ENCODE measurements at places on chromosomes 11 and 22. TPM values are rescaled to one million over a fixed set of nuclear protein-coding genes. Genes with fewer than 3 reads are reported as not detected.

TRIM6 gene
- total RNA-seq, result 0.91 TPM

SLC7A4 gene
- 0.16 TPM for total RNA-seq

GDPD5 gene
- total RNA-seq, result 6.5 TPM

PANX2 gene
- 0.43 TPM for total RNA-seq

- DNase-seq, result no peak
Measured at GRCh38 chr11:107631931-107632330, 41.0 kb downstream of the ELMOD1 start.

DNA sequence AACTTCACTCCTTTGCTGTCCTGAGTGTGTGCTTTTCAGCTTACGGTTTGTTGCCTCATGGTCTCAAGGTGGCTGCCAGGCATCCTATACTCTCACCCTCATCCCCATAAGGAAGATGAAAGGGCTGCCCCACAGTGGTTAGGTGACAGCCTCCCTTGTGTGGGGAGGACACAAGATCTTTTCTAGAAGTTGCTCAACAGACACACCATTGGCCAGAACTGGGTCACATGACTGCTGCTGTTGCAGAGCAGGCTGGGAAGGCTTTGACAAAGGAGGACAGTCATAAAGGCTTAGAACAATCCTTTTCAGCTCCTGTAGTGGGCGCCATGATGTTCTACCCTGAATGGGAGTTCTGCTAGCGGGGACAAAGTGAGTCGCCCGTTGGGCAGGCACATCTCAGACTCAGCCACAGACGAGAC, 69.7 kb upstream of the RASD2 start:
- DNase-seq, result no peak

GRCh38 chr11:11608783-11609232, 13.0 kb downstream of the GALNT18 start:
- no peak for DNase-seq

DNA sequence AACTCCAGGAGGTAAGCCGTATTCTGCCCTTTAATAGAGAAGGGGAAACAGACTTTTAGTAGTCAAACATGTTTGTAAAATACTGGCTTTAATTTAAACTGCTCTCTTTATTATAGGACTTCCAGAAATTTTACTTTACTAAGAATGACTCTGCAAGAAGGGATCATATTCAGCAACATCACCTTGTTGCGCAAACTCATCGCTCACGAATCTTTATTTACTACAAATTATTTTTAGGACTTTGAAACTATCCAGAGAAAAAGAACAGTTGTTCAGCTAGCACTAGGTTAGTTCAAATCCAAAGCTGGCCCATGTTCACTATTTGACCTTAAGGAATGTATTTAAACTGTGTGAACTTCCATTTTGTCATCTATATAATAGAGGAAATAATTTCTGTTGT, 498.3 kb upstream of the TENM4 start:
- DNase-seq, result no peak

GRCh38 chr22:21657020-21657359, 8.8 kb upstream of the PPIL2 start:
- no peak for DNase-seq

All from Right ventricle myocardium superior (tissue), 1 donor.